ENCODE measurements at places on chromosomes 1 and 21.

DNA sequence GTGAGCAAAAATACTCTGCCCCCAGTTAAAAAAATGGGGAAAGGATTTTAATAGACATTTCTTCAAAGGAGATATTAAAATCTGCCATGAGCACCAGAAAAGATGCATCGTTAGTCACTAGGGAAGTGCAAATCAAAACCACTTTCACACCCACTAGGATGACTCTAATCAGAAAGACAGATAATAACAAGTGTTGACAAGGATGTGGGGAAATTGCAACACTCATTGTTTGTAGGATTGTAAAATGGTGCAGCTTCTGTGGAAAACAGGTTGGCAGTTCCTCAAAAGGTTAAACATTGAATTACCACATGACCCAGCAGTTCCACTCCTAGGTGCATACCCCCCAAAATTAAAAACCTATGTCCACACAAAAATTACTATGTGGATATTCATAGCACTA is 112.3 kb downstream of the KCNJ6 start:
- DNase-seq, result no peak

- DNase-seq, result peak; percentile 42
These were observed 11.0 kb downstream of the COL6A1 start for GRCh38 chr21:45992301-45993209.

DNA sequence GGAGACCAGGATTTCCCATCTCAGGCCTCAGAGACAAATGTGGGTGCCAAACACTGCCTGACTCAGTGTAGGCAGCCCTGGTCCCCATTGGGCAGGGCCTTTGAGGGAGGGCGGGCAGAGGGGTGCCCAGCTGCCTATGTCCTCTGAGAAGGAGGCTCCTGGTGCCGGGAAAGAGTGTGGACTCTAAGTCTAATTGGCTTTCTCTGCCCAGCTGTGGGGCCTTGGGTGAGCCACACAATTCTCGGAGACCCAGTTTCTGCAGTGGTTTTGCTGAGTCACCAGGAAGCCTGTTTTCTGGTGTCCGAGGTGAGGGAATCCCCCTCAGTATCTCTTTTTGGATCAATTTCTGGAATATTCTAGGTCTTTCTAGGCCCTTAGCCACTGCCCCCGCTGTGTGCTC is 35.3 kb upstream of the ACTL8 start:
- DNase-seq, result no peak

DNA sequence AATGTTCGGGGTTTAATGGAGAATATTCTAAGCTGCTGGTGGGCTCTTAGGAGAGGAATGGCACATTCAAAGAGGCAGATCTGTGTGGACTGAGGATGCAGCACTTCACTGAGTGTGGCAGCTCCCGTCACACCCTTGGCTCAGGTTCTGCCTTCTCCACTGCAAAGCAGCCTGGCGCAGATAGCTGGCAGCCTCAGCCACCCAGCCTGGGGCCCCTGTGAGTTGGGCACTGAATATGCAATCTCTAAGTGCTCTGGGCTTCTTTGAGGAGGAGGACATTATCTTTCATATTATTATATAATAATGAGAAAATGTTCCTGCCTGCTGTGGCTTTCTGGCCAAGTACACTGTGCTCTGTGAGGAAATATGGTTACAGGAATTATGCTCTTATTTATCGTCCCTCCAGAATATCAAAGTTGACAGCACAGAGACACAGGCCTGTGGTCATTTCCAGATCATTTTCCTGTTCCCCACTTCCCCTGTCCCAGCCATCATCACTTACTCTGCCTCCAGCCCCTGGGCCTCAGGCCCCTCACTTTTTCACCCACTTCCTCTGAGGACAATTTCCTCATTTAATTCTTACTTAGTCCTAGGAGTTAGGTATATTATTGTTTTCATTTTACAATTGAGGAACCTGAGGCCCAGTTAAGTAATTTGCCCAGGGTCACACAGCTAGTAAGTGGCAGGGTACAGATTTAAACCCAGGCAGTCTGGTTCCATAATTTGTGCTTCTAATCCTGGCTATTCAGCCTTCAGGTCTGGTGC is 53.6 kb downstream of the MAB21L3 start:
- no peak for DNase-seq

DNA sequence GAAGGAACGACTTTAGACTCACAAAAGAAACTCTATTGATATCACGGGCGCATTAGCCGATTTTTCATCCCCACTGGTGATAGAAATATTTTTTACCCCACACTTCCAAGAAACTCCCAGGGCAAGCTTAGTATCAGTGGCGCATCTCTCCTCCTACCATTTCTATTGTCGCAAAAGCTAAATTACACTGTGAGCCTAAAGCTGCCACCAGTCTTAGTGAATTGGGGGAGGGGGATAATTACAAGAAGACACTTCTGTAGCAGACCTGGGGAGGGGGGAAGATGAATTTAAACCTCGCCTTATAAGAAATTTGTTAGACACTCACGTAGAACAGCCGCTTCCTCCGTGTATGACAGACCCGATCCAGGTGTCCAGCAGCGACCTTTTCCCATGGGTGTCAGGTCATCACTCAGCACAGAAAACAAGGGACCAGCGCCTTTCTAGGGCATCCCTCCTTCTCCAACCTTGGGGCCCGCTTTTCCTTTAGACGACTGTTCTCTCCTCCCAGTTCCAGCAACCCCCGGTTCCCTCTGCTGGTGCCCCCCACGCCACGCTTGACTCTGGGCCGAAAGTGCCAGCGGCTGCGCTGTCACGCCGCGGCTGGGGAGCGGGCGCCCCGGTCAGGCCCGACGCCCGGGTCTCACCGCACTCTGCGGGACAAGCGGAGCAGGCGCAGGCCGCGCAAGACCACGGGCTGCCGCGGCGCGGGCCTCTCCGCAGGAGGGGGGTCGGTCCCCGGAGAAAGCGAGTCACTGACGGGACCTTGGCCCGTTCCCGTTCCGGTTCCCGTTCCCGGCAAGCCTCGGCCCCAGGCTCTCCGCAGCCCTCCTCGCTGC is 821 bp downstream of the PHC2 start:
- no peak for DNase-seq

GRCh38 chr21:38937844-38938243 is 132.1 kb downstream of the ETS2 start:
- no peak for DNase-seq

- no peak for DNase-seq
These were observed 170.9 kb downstream of the ZBTB18 start for GRCh38 chr1:244221991-244222390.

- DNase-seq, result peak; percentile 71
These were observed 15.4 kb downstream of the LMNA start for GRCh38 chr1:156129687-156130577.

DNA sequence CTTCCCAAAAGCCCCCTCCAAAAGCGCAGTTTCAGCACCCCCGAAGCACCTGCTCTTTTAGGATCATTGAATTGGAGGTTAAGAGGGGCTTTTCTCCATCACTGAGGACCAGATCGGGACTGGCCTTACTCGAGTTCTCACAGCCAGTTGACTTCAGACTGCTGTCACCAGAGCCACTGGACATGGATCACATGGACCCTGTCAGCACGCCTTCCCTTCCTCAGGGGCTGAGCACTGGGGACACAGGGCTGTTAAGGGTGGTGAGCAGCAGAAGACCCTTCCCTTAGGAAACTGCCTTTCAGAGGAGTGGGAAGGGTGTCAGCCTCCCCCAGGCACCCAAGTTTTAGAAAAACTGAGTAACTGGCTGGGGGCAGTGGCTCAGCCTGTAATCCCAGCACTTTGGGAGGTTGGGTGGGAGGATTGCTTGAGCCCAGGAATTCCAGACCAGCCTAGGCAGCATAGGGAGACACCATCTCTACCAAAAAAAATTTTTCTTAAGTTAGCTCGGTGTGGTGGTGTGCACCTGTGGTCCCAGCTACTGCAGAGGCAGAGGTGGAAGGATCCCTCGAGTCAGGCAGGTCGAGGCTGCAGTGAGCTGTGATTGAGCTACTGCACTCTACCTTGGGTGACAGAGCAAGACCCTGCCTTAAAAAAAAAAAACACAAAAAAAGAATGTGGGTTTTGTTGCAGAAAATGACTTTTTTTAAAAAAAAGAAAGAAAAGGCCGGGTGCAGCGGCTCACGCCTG is 584 bp upstream of the FGR start:
- no peak for DNase-seq

- DNase-seq, result peak; percentile 78
These were observed 4.1 kb upstream of the TMEM52 start for GRCh38 chr1:1922956-1923833.

DNA sequence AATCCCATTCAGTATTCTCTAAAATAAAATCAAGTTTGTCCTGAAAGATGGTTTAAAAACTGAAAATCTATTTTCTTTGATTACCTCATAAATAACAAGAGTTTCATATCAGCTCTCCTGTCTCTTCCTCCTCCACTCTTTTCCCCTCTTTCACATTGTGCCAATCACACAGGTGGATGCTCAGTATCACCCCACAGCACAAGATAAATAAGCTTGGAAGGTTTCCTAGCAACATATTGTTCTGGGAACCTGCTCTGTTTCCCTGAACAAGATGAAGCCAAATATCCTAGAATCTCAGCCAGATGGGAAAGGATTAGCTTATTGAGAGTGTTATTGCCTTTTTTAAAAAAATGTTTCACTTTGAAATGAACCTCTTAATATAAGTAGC is 45.7 kb upstream of the CACYBP start:
- DNase-seq, result no peak

- no peak for DNase-seq
These were observed 332.4 kb downstream of the CAMTA1 start for GRCh38 chr1:7117399-7118281.

- DNase-seq, result no peak
These were observed 65.1 kb upstream of the TMEM51 start for GRCh38 chr1:15088281-15088971.

GRCh38 chr21:29748391-29749167 is 191.2 kb downstream of the GRIK1 start:
- no peak for DNase-seq

DNA sequence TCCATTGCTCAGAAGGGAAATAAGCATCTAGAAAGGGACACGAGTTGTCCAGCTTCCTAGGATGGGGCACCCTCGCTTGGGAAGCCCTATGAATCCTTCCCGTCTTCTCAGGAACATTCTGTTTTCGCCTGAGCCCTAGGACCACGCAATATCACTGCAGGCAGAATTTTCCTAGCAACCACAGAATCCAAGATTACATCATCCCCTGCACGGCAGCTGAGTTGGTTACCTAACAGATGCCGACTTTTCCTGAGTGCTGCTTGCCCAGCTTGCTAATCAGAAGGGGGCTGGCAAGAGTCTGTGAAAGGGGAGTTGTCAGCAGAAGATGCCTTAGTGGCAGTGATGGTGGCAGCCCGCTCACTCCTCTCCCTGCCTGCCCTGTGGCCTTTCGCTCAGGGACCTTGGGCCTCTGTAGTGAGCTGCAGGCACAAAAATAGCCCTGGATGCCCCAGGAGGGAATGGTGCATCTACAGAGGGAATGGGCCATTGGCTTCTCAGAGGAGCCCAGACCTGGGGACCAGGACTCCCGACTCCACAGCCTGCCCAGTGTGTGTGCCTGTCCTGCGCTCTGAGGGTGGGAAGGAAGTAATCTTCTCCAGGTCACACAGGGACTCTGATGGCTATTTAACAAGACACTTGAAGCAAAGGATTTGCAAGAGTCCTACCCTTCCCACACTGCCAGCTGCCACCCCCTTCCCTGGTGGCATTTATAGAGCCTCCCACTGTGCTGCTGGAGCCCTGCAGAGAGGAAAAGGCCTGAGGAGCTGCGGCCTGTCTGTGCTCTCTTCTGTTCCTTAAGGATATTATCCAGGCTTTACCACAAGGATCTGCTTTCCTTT is 28.9 kb upstream of the CLSTN1 start:
- no peak for DNase-seq

DNA sequence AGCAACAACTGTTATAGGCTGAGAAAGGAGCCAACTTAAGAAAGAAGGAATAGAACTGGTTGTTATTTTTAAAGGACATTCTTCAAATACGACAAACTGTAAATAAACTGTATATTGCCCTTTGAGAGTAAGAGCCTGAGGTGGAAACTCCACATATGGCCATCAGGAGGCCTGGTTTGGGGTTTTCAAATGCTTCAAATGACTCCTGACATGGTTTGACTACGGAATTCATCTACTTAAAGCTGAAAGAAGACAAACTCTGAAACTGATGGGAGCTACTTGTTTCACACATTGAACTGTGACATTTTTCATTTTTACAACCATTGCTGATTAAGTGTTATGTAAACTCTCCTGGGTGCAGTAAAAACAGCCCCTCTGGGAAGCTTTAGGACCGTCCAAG is 59.8 kb downstream of the NGF start:
- DNase-seq, result no peak
